ENCODE measurements at places on chromosomes 5 and 9. TPM values are rescaled to one million over a fixed set of nuclear protein-coding genes. Genes with fewer than 3 reads are reported as not detected.

Gene OLFML2A
- polyA plus RNA-seq, result 22.3 TPM

DNA sequence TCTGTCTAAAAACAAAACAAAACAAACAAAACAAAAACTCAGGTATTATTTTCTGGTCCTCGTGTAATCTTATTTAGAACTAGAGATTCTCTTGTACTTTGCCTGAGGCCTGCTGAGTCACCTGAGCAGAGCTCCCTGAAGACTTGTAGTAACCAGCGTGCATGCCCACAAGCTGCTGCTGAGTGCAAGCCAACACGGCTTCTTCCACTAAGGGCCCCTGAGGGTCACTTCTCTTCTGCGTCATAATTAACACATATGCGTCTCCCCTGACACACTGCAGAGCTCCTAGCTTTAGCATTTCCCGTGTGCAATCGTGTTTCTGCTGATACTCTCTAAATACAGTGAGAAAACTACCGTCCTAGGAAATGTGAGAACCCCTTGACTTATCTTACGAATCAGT is 10.9 kb upstream of the NDFIP1 start:
- H3K27me3 ChIP-seq, result no peaks in the 10 kb centered on the region
- no peak overlapping the region for H3K27ac ChIP-seq
- H3K4me3 ChIP-seq, result no peak overlapping the region
- DNase-seq, result no peak

DNA sequence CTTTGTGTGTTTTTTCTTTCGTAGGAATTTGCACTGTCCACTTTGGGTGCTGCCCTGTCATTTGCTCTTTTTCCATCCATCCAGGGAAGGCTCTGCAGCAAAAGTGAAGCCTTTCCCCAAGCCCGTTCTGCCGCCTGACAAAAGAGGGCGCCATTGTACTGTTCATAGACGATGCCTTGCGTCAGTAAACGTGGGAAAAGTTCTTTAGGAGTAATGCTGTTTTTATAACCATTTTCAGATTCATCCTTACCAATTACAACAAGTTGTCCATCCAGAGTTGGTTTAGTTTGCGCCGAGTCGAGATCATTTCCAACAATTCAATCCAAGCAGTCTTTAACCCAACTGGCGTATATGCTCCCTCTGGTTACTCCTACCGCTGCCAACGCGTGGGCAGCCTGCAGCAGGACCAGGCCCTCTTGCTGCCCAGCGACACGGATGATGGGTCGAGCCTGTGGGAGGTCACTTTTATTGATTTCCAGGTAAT is 34.3 kb upstream of the RPS23 start:
- no peaks in the 10 kb centered on the region for H3K36me3 ChIP-seq
- no peak overlapping the region for H3K27ac ChIP-seq
- DNase-seq, result peak; percentile 74
- H3K4me1 ChIP-seq, result no peaks in the 10 kb centered on the region

Gene LCN12
- 0.02 TPM for polyA plus RNA-seq

Gene SCGB3A2
- not detected for polyA plus RNA-seq

GRCh38 chr5:148922606-148923005 is 96.2 kb downstream of the ADRB2 start:
- H3K4me3 ChIP-seq, result no peak overlapping the region
- no peak for DNase-seq
- H3K4me1 ChIP-seq, result no peaks in the 10 kb centered on the region
- no peaks in the 10 kb centered on the region for H3K36me3 ChIP-seq
- no peaks in the 10 kb centered on the region for H3K27me3 ChIP-seq
- H3K27ac ChIP-seq, result no peak overlapping the region

- no peaks in the 10 kb centered on the region for H3K27me3 ChIP-seq
- H3K27ac ChIP-seq, result no peak overlapping the region
- no peaks in the 10 kb centered on the region for H3K4me1 ChIP-seq
- H3K36me3 ChIP-seq, result no peaks in the 10 kb centered on the region
These were observed 23.5 kb downstream of the CPEB4 start for GRCh38 chr5:173911623-173912022.

Gene GDA
- 0.01 TPM for polyA plus RNA-seq

DNA sequence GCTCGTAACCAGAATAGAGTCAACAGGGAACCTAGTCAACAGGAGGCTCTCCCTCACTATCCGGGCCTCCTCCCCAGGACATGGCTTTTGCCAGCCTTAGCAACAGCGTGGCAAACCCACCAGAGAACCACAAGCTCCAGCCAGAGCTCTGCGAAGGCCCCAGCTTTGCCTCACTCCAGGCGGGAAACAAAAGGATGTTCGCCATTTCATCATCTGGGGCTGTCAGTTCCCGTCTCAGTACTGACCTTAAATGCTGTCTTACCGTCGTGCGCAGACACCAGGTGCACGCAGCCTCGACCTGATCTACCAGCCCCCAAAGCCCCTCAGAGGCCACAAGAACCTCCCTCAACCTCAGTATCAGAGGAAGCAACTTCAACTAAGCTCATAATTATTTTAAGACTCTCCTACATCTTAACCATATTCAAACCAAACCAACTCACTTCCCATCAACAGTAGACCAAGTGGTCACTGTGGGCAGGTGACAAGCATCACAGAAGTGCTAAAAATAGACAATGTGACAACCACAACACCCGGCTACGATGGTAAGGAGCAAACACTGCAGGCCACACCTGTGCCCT is 71.4 kb downstream of the SEMA4D start:
- no peaks in the 10 kb centered on the region for H3K4me1 ChIP-seq
- H3K4me3 ChIP-seq, result no peak overlapping the region
- no peak overlapping the region for H3K27ac ChIP-seq

GRCh38 chr5:11383506-11384095 is 520.6 kb downstream of the CTNND2 start:
- H3K36me3 ChIP-seq, result no peaks in the 10 kb centered on the region
- H3K27ac ChIP-seq, result no peak overlapping the region
- no peaks in the 10 kb centered on the region for H3K4me1 ChIP-seq
- no peak for DNase-seq

Gene ADAMTS2
- 70.2 TPM for polyA plus RNA-seq

DNA sequence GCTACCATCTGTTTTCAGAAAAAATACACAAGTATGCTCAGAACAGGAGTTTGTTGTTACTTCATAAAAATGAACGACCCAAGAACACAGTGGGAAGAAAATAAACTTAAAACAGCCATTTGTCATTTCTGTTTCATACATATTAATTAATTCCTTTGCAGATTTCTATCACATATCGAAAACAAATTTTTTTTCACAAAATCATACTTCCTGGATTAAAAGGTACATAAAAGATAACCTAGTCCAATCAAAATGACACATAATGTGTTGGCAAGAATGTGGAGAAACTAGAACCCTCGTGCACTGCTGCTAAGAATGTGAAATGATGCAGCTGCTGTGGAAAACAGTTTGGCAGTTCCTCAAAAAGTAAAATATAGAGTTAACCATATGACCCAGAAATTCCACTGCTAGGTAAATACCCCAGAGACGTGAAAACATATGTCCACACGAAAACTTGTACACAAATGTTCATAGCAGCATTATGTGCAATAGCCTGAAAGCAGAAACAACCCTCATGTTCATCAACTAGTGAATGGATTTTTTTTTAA is 46.0 kb downstream of the MYO10 start:
- peak; percentile 70 for DNase-seq
- no peaks in the 10 kb centered on the region for H3K27me3 ChIP-seq
- no peaks in the 10 kb centered on the region for H3K36me3 ChIP-seq
- peaks cover 18% of the 10 kb centered on the region for H3K4me1 ChIP-seq

DNA sequence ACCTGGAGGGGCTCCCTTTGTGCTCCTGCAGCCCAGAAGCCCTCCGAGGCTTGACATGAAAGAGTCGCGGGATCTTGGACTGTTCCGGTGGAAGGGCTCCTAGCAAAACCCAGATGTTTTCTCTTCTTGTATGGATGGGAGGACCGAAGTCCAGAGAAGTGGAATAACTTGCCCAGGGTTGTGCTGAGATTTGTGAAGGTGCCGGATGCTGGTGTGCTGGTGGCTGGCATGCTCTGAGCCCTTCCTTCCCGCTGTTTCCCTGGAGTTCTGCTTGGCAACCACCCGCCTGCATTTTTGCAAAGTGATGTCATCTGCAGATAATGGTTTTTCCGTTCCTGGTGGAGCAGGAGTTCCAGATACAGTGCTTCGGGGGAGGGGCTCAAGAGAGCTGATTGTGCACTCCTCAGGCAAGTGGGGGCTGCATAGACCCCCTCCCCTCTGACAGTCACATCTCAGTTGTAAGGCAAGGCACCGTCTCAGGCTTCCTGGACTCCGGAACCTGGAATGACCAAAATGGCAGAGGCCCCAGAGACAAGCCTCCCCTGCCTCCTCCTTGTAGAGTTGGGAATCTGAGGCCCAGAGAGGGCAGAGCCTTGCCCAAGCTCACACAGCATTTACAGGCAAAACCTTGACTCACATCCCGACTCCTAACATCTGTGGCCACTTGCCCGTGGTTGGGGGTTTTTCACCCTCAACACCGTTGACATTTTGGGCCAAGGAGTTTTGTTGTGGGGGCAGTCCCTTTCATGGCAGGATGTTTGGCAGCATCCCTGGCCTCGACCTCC is 157.0 kb downstream of the RGS3 start:
- peaks cover 40% of the 10 kb centered on the region for H3K4me1 ChIP-seq
- H3K27me3 ChIP-seq, result no peaks in the 10 kb centered on the region
- no peak overlapping the region for H3K4me3 ChIP-seq
- no peaks in the 10 kb centered on the region for H3K36me3 ChIP-seq
- H3K27ac ChIP-seq, result peak overlapping the region; percentile 98

Gene TAF11L10
- polyA plus RNA-seq, result not detected

- no peak for DNase-seq
- no peak overlapping the region for H3K27ac ChIP-seq
- H3K27me3 ChIP-seq, result no peaks in the 10 kb centered on the region
- H3K4me1 ChIP-seq, result no peaks in the 10 kb centered on the region
These were observed 159.1 kb downstream of the OLFM1 start for GRCh38 chr9:135246248-135247205.

Data from fibroblast of lung (primary cell).